ENCODE measurements at places on chromosomes 6 and 20.

- DNase-seq: no peak
Measured at GRCh38 chr6:154991207-154991606, 3.9 kb upstream of the TIAM2 start.

- DNase-seq: no peak
Measured at GRCh38 chr6:75855052-75855451, 106.0 kb downstream of the MYO6 start.

GRCh38 chr6:163608204-163608644 is 193.7 kb downstream of the QKI start:
- no peak for DNase-seq

GRCh38 chr6:127262896-127263295 is 3.8 kb upstream of the RNF146 start:
- DNase-seq: no peak

- peak; percentile 55 for DNase-seq
Measured at GRCh38 chr6:29834564-29835436, 7.2 kb downstream of the HLA-G start.

DNA sequence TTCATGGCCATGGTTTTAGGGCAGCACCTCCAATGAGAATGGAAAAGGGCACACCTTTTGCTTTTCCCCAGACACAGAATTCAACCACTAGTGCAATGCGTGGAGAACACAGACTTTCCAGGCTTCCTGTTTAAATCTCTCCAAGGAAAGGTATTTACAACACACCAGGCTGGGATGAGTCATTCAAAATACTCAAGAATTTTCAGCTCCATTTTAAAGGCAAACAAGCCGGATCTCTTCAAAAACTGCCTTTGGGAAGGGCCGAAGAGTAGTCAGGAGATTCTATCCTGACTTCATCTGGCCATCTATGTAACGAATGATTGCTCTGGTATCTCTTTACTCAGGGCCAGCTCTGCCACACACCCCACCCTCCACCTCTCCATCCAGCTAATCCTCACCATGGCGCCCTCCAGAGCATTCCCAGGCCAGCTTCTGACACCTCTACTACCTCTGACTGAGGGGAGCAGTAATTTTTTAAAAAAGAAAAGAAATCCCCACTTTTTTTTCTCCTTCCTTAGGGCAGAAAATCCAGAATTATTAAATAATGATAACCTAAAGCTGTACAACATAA is 254.6 kb downstream of the LY86 start:
- DNase-seq: no peak

- no peak for DNase-seq
Measured at GRCh38 chr6:53336070-53336469, 12.7 kb downstream of the ELOVL5 start.

GRCh38 chr6:170572704-170573466 is 11.6 kb downstream of the PDCD2 start:
- DNase-seq: no peak

DNA sequence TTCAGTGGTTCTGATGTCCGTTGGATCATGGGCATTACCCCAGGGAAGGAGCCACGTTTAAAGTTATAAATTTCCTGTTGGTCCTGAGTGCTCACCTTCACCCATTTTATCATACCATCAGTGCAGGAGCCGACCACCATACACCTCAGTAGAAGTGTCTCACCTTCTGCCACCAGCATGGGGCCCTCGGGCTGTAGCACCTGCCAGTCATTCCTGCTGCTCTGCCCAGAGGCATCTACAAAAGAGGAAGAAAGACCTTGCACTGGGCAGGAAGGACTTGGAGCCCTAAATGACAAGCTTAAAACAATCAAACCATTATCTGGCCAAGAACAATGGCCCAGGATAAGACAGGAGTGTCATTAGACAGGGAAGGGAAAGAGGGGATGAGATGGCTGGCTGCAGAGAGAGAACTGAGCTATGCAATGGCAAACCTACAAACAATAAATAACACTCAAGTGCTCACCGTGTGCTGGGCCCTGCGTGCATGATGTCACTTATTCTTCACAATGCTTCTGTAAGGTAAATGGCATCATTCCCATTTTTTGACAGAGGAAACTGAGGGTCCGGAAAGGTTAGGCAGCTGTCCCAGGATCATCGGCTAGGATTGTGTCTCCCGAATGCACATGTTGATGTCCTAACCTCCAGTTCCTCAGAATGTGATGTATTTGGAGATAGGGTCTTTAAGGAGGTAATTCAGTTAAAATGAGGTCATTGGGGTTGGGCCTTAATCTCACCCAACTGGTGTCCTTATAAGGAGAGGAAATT is 11.2 kb downstream of the SIRPB2 start:
- no peak for DNase-seq

GRCh38 chr20:64244281-64244805 is 11.2 kb upstream of the PCMTD2 start:
- DNase-seq: no peak

DNA sequence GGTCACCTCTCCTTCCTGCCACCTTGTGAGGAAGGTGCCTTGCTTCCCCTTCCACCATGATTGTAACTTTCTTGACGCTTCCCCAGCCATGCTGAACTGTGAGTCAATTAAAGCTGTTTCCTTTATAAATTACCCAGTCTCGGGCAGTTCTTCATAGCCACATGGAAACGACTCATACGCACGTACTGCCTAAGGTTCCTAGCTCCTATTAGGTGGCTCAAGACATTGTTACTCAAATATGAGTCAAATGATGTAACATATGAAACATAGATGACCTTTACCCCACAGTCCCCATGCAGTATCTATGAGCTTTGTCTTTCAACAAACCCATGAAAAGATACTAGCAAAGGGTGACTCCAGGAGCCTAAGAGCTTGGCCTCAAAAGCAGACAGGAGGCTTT is 98.3 kb downstream of the SIM1 start:
- no peak for DNase-seq

GRCh38 chr6:134291156-134291555 is 26.8 kb downstream of the SGK1 start:
- no peak for DNase-seq

GRCh38 chr6:5463690-5464089 is 202.4 kb downstream of the FARS2 start:
- DNase-seq: no peak

- no peak for DNase-seq
Measured at GRCh38 chr6:91240878-91241603, 654.2 kb upstream of the MAP3K7 start.

GRCh38 chr6:167141667-167142432 is 15.9 kb downstream of the GPR31 start:
- DNase-seq: peak; percentile 24
